ENCODE measurements at places on chromosomes 3 and 15. TPM values are rescaled to one million over a fixed set of nuclear protein-coding genes. Genes with fewer than 3 reads are reported as not detected.
A peak's percentile ranks its signal among the peaks of the same experiment; 100 is the strongest.

Gene EXD1
- not detected for total RNA-seq

DNA sequence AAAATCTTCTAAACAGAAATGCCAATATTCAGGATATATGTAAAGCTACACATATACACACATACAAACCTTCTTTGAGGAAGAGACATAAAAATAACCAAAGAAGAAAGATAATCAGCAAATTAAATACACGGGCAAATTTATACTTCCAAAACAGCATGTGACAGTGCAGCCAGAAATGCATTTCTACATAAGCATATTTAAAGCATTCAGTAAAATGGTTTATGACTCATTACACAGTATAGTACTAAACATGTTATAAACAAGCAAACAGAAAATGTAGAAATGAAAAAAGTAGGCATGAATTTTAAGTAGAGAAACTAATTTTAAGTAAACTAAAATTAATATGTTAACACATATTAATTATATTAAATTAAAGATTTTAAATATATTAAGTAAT is 1717.2 kb downstream of the OTOL1 start:
- DNase-seq = no peak

GRCh38 chr15:67776600-67776999 is 48.7 kb upstream of the SKOR1 start:
- DNase-seq = no peak

Gene CIB2
- 4.3 TPM for total RNA-seq

- DNase-seq = peak; percentile 67
Measured at GRCh38 chr15:65916664-65917406, 47.5 kb downstream of the RAB11A start.

- DNase-seq = peak; percentile 90
Measured at GRCh38 chr3:111763968-111764367, 95.1 kb upstream of the PHLDB2 start.

Gene LRRC31
- not detected for total RNA-seq

DNA sequence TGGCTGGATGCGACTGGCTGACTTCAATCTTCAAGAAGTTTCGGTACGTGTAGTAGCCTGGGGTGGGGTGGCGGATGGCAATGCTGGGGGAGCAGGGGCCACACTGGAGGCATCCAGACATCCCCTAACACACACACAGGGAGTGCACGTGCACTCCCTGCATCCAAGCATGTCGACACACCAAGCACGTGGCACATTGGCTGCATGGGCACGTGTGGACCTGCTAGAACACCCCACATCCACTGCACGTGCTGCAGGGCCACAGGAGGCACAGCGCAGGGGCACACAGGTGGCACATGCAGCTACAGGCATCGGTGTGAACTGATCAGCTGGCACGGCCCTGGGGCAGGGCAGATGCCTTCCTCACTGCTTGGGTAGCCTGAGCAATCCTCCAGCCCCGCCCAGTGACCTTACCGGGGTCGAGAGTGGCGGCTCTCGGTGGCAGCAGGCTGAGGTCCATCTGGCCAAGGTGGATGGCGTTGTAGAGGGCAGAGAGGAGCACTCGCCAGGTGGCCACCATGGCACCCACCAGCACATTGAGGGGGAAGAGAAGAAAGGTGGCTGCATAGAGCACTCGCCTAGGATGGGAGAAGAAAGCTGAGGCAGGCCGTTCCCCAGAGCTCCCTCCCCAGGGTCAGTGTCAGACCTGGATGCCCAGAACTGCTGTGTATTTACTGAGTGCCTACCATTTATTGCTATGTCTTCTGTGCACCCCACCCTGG is 7.5 kb downstream of the ISLR start:
- DNase-seq = no peak

DNA sequence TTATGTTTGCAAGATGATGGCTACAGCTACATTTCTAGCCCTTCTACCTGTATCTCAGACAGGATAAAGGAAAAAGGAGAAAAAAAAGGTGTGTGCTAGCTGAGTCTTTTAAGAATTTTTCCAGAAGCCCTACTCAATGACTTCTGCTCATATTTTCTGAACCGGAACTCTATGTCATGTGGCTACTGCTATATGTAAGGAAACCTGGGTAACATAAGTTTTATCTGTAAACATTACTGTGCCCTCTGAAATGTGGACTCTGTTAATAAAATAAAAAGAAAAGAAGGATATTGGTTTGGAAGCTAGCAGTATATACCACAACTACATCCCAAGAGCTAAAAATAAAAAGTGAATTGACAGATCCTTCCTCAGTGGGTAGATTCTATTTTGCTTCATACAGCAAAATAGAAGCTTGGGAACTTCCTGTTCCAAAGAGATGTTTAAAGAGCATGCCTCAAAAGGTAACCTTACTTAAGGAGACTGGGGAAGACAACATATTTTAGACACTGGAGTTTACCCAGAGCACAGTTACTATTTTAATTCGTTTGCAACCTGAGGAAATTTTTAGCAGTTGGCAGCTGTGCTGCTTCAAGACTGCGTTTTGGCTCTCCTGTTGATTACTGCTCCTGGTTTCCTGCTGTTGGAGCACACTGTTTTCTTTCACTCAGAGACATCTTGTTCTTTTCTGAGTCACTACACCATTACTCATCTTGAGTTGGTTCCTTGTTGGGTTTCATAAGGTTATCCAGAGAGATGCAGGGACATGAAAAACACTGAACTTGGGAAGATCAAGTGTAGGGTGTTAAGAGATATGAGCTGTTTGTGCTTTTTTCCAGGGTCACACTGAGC is 280.7 kb downstream of the NFKBIZ start:
- peak; percentile 89 for DNase-seq

DNA sequence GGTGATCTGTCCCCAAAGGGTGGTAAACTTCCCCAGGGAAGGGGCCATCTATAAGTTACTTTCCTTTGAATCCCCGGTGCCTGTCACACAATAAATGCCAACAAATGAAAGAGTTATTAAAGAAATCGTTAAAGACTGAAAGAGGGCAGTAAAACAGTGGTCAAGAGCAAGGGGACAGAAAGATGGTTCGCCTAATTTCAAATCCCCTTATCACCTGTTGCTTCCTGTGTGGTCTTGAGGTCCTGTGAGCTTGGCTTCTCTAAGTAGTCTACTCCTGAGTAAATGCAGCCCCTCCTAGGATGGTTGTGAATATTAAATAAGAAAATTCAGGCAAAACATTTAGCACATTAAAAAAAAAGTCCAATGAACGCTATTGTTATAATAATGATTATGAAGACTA is 225.7 kb upstream of the ADAMTS9 start:
- no peak for DNase-seq

DNA sequence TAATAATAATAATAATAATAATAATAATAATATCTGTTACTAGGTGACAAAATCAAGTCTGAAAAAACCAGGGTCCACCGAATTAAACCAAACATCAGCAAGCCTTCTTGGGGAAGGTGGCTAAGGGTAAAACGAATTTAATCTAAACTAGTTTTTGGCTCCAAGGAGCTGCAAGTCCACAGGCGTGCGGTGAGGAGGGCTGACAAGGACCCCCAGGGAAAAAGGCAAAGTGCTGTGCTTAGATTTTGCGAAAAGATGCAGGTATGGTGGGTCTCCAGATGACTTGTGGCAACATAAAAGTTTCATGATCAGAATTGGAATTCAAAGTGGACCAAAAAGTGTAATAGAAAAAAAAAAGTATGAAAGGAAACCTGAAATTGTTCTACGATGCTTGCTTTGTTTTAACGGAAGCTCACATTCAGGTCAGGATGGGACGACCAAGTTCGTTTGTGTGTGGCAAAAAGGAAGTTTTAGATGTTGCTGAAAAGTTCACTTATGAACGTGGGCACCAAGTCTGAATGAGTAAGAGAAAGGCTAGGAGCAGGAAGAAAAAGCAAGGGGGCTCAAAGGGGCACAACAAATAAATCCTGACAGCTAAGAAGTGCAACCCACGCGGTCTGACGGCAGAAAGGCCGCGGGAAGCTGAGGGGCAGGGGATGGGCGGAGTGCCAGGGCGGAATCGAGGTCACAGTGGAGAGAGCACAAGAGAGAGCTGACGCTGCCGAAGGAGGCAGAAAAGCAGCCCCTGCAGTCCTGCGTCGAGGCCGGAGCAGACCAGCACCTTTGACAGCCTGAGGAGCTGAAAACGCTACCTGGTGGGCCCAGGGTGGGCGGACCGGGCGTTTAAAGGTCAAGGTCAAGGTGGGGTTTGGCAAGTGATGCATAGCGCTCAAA is 1.1 kb downstream of the WDR82 start:
- peak; percentile 60 for DNase-seq

- peak; percentile 12 for DNase-seq
Measured at GRCh38 chr3:99439892-99440291, 198.5 kb upstream of the COL8A1 start.

Data from fibroblast of the aortic adventitia (primary cell).